Stimulated activated CD8-positive, alpha-beta memory T cell treated with anti-CD3 and anti-CD28 coated beads, Interleukin-2, amount 100 ng/mL, for 1 hour (primary cell): ENCODE measurements at places on chromosomes 3 and 15.

DNA sequence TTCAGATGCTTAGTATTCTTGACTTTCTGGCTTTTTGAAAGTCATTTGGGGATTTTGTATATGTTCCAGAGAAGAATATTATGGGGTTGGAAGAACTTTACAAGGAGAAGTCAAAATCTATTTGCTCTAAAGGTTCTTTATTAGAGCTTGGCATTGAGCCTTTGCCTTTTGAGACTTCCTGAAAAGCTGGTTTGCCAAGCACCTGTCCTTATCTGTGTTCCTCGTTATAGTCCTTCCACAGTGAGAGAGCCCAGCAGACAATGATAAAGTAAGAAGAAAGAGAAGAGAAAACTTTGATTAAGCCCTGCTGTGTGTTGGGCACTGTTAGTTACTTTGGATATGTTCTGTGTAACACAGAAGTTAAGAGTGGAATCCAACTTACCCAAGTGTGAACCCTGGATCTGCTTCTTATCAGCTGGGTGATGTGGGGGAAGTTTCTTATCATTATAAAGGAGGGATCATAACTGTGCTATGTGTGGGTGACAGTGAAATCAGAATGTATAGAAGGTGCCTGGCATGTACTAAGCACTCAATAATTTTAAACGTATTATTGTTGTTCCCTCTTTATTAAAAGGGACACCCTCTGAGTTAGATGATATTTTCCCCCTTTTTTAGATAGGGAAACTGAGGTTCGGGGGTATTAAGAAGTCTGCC lies 44.3 kb upstream of the POLR2M start:
- DNase-seq = no peak

GRCh38 chr3:181568248-181568647 lies 143.5 kb upstream of the SOX2 start:
- DNase-seq = no peak

DNA sequence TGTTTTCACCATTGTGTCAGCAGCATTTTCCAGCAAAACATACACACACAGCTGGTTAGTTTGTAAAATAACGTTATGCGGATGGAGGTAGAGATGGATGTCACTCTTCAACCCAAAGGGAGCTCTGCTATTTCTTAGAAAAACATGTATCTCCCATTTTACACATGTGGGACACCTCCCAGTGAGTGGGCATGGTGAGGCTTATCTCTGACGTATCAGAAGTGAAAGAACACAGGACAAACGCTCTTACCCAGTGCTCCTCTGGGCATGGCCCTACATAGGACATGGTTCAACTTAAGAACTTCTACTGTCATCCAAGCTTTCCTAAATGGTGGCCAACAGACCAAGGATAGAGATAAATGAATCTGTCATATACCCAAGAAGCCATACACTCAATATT lies 2.1 kb downstream of the FAM240A start:
- DNase-seq = no peak

DNA sequence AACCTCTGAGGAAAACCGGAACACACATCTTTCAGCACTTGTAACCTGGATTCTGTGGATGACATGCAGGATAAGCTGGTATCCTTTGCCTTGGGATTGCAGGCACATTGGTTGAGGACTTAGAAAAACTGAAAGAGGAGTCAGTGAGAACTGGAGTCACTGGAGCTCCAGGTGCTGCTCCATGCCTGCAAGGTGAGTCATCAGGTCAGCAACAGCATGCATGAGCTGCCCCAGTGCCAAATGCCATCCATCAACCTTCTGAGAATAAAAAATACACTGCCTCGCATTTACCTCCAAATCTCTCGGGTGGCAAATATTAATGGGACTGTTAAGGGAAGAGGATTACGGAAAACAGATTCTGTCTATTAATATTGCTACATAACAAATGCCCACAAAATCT lies 729.1 kb downstream of the NTRK3 start:
- no peak for DNase-seq

- DNase-seq = no peak
Observed at GRCh38 chr3:185744997-185745843, 79.6 kb downstream of the IGF2BP2 start.

- DNase-seq = no peak
Observed at GRCh38 chr3:49650637-49651036, 23.5 kb upstream of the APEH start.

DNA sequence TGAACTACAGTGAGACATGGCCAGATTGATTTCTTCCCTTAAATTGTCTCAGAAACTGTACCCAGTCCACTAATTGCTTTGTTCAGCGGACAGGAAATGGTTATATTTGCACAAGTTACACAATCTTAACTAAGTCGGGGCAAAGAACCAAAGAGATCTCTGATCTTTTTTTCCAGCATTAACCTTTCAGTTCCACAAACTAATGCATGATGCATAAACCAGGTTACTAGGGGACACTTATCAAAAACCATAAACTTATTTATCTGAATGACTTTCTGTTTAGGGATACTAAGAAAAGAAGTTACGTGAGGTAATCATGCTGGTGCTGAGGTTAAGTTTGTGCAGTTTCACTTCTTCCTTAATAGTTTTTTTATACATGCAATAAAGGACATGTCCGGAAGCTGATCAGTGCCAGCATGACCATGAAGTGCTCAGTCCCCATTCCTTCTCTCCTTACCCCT lies 22.4 kb downstream of the FNDC3B start:
- no peak for DNase-seq

DNA sequence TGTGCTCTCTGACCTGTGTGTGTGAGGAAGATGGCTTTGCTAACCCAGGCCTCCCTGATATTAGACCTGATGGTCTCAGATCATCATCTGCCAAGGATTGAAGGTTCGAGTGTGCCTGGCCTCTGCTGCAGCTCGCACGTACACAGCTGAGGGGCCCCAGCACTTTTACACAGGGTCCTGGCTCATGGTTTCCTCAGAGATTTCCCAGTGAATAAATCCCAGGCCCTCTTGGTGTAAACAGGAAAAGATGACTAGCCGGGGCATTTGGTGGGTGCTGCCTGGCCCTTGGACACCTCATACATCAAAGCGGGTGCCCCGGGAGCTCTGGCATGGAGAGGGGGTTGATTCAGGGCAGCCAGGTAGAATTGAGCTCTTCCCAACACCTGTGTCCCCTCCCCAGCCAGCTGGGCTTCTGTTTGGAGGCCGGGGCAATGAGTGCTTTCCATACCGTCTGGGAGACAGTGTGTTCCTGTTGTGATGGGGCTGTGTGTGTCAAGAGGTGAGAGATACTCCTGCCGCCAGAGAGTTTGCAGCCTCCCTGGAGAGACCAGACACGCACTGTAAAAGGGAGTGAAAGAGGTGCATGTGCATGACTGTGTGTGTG lies 72.5 kb upstream of the TLE3 start:
- no peak for DNase-seq

DNA sequence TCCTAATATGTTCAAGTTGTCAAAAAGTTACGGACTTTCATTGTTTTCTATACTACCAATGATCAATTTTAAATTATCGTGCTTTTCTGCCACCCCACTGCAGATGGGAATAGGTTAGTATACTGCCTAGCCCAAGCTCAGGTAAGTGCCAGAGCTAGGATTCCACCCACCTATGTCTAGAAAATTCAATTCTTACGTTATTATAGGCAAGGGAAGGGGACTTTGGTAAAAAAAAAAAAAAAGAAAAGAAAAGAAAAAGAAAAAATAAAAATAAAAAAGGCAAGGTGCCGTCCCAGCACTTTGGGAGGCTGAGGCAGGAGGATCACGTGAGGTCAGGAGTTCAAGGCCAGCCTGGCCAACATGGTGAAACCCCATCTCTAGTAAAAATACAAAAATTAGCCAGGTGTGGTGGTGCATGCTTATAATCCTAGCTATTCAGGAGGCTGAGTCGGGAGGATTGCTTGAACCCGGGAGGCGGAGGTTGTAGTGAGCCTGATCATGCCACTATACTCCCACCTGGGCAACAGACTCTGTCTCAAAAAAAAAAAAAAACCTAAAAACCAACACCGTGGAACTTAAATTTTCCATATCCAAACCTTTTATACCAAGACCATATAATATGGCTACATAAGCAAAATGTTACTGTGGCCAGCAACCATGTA lies 1.3 kb downstream of the RPL22L1 start:
- no peak for DNase-seq

DNA sequence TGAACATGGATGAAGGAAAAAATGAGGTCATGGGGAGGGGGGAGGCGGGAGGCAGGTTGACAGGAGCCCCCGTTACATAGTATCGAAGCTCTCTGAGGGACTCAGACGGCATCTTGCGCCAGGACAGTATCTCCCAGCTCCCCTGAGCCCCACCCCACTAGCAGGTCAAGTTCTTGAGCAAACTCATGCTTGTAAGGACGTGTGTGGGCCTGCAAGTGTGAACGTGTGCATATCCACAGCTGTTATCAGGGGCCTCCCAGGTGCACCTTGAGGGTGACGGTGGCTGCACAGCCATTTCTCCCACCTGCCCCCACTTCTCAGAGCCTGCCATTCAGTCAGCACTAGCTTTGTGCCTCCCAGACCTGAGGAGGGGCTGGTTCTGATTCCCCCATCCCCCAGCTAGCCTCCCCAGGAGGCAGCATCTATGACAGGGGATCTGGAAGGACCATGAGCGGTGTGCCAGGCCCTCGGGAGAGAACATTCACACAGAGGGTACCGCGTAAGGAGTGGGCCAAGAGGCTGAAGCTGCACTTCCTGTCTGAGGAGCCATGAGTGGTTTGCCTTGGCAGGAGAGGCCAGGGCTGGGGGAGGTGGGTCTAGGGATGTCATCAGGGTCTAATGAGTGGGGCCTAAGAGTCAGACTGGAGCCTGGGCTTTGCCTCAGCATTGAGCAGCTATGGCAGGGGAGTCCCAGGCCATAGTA lies 2.9 kb downstream of the SEMA3F start:
- DNase-seq = no peak

GRCh38 chr3:126880901-126881300 lies 102.0 kb upstream of the PLXNA1 start:
- no peak for DNase-seq

GRCh38 chr3:105678017-105678416 lies 190.8 kb downstream of the CBLB start:
- DNase-seq = no peak

- DNase-seq = no peak
Observed at GRCh38 chr3:59609657-59610348, 560.0 kb upstream of the CFAP20DC start.

GRCh38 chr15:101050623-101051290 lies 131.6 kb downstream of the LRRK1 start:
- DNase-seq = no peak

GRCh38 chr3:48716508-48716981 lies 476 bp downstream of the IP6K2 start:
- no peak for DNase-seq

GRCh38 chr3:88779482-88779881 lies 327.9 kb upstream of the EPHA3 start:
- no peak for DNase-seq

- DNase-seq = no peak
Observed at GRCh38 chr3:126033051-126033745, 50.7 kb downstream of the SLC41A3 start.

GRCh38 chr3:37129871-37130270 lies 44.5 kb downstream of the LRRFIP2 start:
- DNase-seq = no peak

GRCh38 chr3:126665221-126665936 lies 10.5 kb upstream of the TXNRD3 start:
- no peak for DNase-seq

DNA sequence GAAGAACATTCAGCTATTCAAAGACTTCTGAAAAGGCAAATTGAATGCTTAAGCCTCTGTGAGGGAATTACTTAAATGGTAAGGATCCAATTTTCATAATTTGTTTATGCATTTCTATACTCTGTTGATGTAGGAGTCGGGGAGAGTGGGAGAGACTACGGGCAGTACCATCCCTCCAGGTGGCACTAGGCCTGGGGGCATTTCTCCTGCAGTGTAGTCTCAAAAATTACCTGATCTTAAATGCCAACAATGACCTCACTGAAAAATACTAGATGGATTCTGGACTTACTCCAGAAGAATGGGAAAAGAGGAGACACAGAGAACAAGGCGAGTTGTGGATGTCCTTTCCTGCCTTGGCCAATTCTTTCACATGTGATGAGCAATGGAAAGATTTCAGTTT lies 77.8 kb upstream of the PLXND1 start:
- DNase-seq = no peak

DNA sequence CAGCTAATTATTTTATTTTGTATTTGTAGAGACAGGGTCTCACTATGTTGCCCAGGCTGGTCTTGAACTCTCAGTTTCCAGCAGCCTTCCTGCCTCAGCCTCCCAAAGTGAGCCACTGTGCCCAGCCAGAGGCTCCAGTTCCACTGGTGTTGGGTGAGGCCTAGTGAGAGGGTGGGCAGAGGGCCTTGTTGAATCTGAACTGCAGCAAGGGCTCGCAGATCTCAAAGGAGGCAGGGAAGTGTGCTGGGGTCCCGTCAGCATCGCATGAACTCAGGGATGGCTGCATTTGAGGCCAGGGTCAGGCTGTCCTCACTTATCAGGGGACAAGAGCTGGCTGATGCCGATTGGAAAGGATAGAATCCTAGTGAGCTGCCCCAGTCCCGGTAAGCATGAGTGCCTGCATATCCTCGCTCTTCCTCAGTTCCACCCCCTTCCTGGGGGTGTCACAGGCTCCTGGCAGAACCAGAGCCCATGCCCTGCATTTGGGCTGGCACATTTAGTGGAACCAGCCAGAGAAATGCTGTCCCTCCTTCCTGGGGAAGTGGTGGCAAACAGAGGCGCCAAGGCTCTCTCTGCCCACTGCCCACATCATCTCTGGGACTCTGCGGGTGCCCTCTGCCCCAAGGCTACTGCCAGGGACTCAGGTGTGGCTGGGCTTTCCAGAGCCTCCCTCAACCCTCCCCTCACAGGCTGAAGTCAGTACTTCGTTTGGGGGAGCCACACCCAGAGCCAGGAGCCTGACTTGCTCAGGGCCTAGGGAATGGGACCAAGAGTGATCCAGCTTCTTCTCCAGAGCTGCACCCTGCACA lies 24.1 kb downstream of the ALS2CL start:
- DNase-seq = no peak

DNA sequence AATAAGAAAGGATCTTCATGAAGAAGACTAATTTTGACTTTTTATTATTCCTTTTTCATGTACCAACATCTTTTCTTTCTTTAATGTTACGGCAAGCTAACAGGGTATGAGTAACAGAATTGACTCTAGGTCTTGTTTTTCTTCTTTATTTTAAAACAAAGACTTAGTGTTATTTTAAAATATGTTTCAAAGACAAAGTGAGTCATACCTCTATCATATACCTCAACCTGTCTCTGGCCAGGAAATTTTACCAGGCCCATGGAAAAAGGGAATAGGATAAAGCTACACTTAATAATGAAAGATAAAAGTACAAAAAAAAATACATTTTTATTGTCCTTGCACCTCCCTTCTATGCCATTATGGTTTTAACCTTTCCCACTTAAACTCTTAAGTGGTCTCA lies 57.4 kb downstream of the ZNF148 start:
- no peak for DNase-seq

GRCh38 chr3:33315826-33316225 lies 38.6 kb downstream of the FBXL2 start:
- DNase-seq = no peak

GRCh38 chr3:31235062-31235700 lies 297.5 kb upstream of the STT3B start:
- no peak for DNase-seq

GRCh38 chr15:88194162-88194561 lies 62.4 kb downstream of the NTRK3 start:
- no peak for DNase-seq

- DNase-seq = no peak
Observed at GRCh38 chr15:98147415-98147814, 186.9 kb downstream of the ARRDC4 start.
